Transverse colon (tissue), 4 donors: ENCODE measurements at places on chromosomes 6 and 20.
A peak's percentile ranks its signal among the peaks of the same experiment; 100 is the strongest.

- H3K36me3 ChIP-seq, result no peaks in the 10 kb centered on the region
- DNase-seq, result no peak
- no peaks in the 10 kb centered on the region for H3K4me1 ChIP-seq
- peaks cover 9% of the 10 kb centered on the region for H3K27me3 ChIP-seq
Observed at GRCh38 chr20:50594591-50595432, 84.6 kb downstream of the PTPN1 start.

DNA sequence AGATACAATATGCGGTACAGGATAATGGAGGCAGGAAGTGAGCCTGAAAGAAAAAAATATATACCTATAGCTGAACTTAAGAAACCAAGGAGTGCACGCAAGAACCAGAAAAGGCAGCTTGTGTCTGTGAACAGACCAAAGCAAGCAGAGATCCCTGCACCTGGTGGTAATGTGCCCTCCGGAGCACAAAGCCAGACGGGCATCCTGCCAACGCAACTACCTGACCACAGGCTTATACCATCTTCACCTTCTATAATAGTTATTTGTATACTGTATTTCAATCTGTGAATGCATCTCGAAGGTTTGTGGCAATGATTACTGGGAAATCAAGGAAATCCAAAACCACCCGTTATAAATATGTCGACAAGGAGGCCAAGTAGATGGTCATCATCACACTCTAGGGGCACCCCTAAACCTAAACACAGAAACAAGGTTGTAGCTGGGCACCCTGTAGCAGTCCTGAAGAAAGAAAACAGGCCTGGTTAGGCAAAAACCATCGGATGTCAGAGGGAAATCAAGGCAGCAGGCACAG, 801 bp downstream of the FBXL4 start:
- H3K4me3 ChIP-seq, result peak overlapping the region; percentile 92
- H3K27me3 ChIP-seq, result no peaks in the 10 kb centered on the region
- peak overlapping the region; percentile 95 for H3K27ac ChIP-seq
- peaks cover 8% of the 10 kb centered on the region for H3K4me1 ChIP-seq
- DNase-seq, result peak; percentile 63

- no peaks in the 10 kb centered on the region for H3K36me3 ChIP-seq
- no peak overlapping the region for H3K4me3 ChIP-seq
- no peak for DNase-seq
- no peaks in the 10 kb centered on the region for H3K27me3 ChIP-seq
- H3K4me1 ChIP-seq, result no peaks in the 10 kb centered on the region
- no peak overlapping the region for H3K27ac ChIP-seq
Observed at GRCh38 chr6:82957868-82958245, 107.8 kb downstream of the UBE3D start.

DNA sequence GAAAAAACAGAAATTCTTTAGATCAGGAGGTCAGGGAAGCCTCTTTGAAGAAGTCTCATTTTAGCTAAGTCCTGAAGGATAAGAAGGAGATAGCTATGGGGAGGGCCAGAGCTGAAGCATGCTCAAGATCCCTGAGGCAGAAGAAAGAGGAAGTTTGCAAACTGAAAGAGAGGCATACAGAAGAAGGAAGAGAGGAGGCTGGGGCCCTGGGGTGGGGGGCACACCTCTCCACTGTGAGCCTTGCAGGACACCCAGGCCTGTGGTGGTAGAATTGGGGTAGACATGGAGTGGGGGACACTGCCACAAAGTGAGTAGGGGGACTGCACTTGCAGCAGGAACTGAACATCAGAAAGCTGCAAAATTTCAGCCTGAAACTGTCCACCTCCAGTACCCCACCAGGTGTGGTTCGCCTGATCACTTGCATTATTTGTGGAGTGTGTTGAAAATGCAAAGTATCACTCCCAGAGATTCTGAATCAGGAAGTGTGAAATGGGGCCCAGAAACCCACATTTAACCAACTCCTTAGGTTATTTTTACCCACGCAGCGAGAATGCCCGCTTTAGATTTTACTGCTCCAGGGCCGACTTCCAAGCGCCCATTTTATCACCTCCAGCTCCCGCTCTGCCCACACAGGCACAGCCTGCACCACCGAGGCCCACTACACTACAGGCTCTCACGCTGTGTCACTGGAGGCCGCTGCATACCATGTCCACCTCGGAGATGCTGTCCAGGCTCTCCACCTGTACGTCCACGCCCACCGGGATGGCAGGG, 44.0 kb downstream of the GABRR2 start:
- DNase-seq, result no peak
- H3K4me1 ChIP-seq, result no peaks in the 10 kb centered on the region
- no peaks in the 10 kb centered on the region for H3K36me3 ChIP-seq

- H3K36me3 ChIP-seq, result no peaks in the 10 kb centered on the region
- no peak overlapping the region for H3K27ac ChIP-seq
- H3K27me3 ChIP-seq, result no peaks in the 10 kb centered on the region
Observed at GRCh38 chr6:154938221-154938580, 56.9 kb upstream of the TIAM2 start.

- DNase-seq, result no peak
- H3K4me1 ChIP-seq, result no peaks in the 10 kb centered on the region
- H3K27me3 ChIP-seq, result no peaks in the 10 kb centered on the region
- no peak overlapping the region for H3K4me3 ChIP-seq
- H3K36me3 ChIP-seq, result no peaks in the 10 kb centered on the region
Observed at GRCh38 chr6:4670824-4671409, 105.3 kb upstream of the CDYL start.

DNA sequence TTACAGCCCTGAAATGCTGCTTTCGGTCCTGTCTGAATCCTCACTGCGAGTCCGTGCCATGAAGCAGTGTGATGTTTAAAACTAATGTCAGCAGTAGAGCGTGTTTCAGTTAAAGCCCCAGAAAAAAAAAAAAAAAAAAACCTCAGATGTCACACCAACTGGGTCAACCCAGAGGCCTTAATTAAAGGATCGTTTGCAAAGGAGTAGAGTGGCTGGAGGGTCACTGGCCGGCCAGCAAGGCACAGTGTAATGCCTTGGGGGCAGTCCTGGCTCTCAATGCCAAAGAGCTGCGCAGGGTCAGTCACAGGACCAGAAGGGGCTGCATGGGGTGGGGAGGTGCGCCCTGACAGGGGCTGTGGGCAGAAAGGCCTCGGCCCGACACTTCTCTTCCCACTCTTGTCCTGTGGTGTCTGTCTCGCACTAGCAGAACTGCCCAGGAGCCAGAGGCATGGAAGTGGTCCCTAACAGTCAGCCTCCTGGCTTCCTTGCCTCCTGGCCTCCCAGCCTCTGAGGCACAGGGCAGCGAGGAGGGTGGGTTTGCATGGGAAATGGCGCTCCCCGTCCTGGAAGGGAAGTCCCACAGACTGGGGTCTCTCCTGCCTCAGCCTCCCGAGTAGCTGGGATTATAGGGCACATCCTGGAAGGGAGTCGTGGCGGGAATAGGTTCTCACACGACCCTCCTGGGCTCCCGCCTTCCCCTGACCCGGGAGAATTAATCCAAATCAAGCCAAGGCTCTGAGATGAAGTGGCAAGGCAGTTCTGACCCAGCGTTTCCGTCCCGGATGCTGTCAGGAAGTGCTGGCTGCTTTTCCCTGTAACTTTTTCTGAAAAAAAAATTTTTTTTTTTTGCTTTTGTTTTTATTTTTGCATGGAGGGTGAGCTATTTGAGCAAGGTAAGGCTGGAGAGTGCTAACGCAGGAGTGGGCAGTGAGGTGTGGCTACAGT, 53.7 kb upstream of the MPC1 start:
- no peaks in the 10 kb centered on the region for H3K27me3 ChIP-seq
- H3K27ac ChIP-seq, result no peak overlapping the region
- H3K4me3 ChIP-seq, result no peak overlapping the region
- DNase-seq, result no peak
- no peaks in the 10 kb centered on the region for H3K36me3 ChIP-seq

- no peaks in the 10 kb centered on the region for H3K4me1 ChIP-seq
- H3K36me3 ChIP-seq, result no peaks in the 10 kb centered on the region
- H3K27ac ChIP-seq, result no peak overlapping the region
- H3K4me3 ChIP-seq, result no peak overlapping the region
- H3K27me3 ChIP-seq, result no peaks in the 10 kb centered on the region
- DNase-seq, result no peak
Observed at GRCh38 chr6:10144772-10145171, 270.1 kb downstream of the TFAP2A start.

DNA sequence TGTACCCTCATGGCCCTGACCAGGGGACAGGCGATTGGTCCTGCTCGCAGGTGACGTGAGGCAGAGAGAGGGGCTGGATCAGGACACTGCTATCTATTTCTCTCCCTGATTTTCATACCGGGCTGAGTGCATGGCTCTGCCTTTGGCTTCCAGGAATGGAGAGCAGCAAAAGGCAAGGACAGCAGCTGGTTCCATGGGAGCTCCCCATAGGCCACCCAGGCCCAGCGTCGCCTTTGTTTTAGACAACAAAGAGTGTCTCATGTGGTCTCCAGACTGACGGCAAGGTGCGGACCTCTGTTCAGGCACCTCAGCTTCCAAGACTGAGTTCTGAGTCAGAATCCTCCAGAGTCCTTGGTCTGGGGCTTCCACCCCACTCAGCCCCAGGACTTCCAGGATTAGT, 123.1 kb downstream of the VEGFA start:
- H3K27me3 ChIP-seq, result no peaks in the 10 kb centered on the region
- H3K36me3 ChIP-seq, result no peaks in the 10 kb centered on the region
- no peak overlapping the region for H3K27ac ChIP-seq
- no peaks in the 10 kb centered on the region for H3K4me1 ChIP-seq
- no peak overlapping the region for H3K4me3 ChIP-seq
- no peak for DNase-seq

GRCh38 chr6:46914279-46914810, 7.4 kb downstream of the ADGRF5 start:
- no peak for DNase-seq
- H3K4me1 ChIP-seq, result no peaks in the 10 kb centered on the region
- H3K27me3 ChIP-seq, result no peaks in the 10 kb centered on the region
- H3K36me3 ChIP-seq, result no peaks in the 10 kb centered on the region

DNA sequence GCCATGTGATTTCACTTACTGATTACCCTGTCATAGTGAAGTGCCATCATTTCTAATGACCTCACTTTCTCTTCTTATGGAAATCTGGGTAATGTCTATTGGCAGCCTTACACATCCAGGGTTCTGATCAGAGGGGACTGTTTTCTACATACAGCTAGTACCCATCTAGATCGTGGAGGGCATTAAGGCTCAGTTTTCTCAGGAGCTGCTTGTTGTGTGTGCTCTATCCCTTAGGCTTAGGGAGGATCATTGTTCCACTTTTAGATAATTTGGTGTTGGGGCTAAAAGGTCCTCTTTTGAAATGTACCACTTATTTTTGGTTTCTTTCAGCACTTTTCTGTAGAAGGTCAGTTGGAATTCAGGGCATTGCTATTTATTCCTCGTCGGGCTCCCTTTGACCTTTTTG, 3.8 kb downstream of the HSP90AB1 start:
- no peaks in the 10 kb centered on the region for H3K36me3 ChIP-seq
- H3K27ac ChIP-seq, result no peak overlapping the region
- H3K27me3 ChIP-seq, result no peaks in the 10 kb centered on the region

GRCh38 chr20:57440678-57441509, 49.7 kb downstream of the RBM38 start:
- H3K36me3 ChIP-seq, result no peaks in the 10 kb centered on the region
- H3K27me3 ChIP-seq, result no peaks in the 10 kb centered on the region
- peak overlapping the region; percentile 86 for H3K27ac ChIP-seq
- no peak overlapping the region for H3K4me3 ChIP-seq
- peaks cover 40% of the 10 kb centered on the region for H3K4me1 ChIP-seq
- peak; percentile 58 for DNase-seq

DNA sequence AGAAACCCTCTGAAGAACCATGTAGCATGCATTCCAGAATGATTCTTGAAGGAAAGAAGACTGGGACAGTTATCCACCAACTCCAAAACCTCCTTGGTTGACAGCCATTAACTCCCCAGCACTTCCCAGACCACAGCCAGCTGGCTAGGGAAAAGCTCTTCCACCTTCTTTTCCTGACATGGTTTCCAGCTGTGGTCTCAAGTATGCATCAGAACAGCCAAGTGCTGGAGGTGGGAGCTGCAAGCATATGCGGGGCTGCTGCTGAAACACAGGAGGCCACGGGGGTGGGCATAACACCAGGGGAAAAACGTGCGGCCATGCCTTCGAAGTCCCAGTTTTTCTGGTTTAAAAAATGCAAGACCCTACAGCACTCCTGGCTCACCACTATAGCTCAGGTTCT, 108.0 kb upstream of the FAM184A start:
- no peak for DNase-seq
- no peak overlapping the region for H3K4me3 ChIP-seq
- H3K27ac ChIP-seq, result no peak overlapping the region
- no peaks in the 10 kb centered on the region for H3K36me3 ChIP-seq
- no peaks in the 10 kb centered on the region for H3K27me3 ChIP-seq

- no peaks in the 10 kb centered on the region for H3K4me1 ChIP-seq
- H3K27me3 ChIP-seq, result no peaks in the 10 kb centered on the region
- no peaks in the 10 kb centered on the region for H3K36me3 ChIP-seq
- no peak for DNase-seq
- H3K27ac ChIP-seq, result no peak overlapping the region
- no peak overlapping the region for H3K4me3 ChIP-seq
Observed at GRCh38 chr6:68144667-68145066, 490.4 kb upstream of the ADGRB3 start.

DNA sequence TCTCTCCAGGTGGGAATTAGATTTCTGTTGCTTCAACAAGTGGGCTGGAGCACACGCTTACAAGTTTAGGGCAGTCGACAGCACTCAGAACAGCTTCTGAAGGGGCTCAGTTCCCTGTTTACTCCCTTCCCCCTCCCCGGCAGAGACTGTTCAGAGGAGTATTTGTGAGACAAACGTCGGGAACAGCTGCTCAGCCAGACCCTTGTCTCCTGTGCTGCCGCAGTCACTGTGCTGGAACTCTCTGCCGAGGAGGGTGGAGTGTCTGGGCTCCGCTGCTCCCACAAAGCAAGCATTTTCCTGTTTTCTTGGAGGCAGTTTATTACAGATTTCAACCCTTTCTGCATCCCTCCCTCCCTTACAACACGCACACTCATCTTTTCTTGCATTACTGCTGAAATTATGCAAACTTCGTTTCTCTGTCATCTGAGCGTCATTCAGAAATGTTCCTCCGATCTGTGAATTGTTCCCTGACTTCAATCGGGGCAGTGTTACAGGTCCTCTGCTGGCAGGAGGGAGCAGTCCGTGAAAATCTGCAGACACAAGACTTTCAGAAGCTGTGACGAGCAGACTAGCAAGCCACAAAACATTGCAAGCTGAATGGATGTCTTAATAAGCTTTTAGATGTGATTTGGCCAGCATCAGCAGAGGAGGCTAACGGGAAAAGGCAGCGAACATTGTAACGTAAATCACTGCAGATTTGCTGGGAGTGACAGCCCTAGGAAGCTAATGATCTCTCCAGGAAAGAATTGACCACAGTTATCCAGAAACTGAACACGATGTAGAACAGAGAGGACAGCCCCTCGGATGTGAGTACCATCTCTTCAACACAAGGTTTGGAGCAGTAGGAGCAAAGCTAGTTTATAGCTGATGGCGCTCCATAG, 76.2 kb downstream of the LYRM2 start:
- no peaks in the 10 kb centered on the region for H3K27me3 ChIP-seq
- H3K36me3 ChIP-seq, result no peaks in the 10 kb centered on the region
- H3K4me3 ChIP-seq, result no peak overlapping the region
- DNase-seq, result no peak

- no peak for DNase-seq
- H3K4me3 ChIP-seq, result no peak overlapping the region
- H3K27me3 ChIP-seq, result no peaks in the 10 kb centered on the region
- peaks cover 2% of the 10 kb centered on the region for H3K4me1 ChIP-seq
Observed at GRCh38 chr6:129498541-129498940, 211.4 kb downstream of the ARHGAP18 start.

GRCh38 chr20:13139459-13140150, 81.5 kb upstream of the ISM1 start:
- H3K4me3 ChIP-seq, result no peak overlapping the region
- no peaks in the 10 kb centered on the region for H3K27me3 ChIP-seq
- DNase-seq, result no peak
- no peaks in the 10 kb centered on the region for H3K36me3 ChIP-seq
- H3K4me1 ChIP-seq, result no peaks in the 10 kb centered on the region
- H3K27ac ChIP-seq, result no peak overlapping the region

GRCh38 chr20:24965065-24965919, 16.2 kb downstream of the CST7 start:
- no peak overlapping the region for H3K4me3 ChIP-seq
- no peaks in the 10 kb centered on the region for H3K4me1 ChIP-seq
- no peaks in the 10 kb centered on the region for H3K36me3 ChIP-seq
- no peak for DNase-seq
